Stimulated activated CD4-positive, alpha-beta T cell treated with anti-CD3 and anti-CD28 coated beads, Interleukin-15, amount 100 ng/mL, for 48 hours (primary cell): ENCODE measurements at places on chromosomes 1 and 21.

DNA sequence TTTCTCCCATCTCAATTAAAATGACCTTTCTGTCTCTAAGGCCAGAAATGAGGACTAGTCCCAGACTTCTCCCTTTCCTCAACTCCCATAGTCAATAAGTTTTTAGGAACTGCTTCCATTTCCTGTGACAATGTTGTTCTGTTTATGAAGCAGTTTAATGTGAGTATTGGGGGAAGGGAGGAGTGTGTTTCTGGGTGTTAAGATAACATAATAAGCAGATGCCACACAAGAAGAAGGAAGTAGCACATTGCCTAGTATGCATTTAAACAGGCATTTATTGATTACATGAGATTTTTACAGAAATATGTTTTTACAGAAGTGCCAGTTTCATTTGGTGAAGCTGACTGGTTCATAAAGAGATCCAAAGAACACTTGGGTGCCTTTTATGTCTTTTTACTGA lies 65.6 kb upstream of the TNR start:
- DNase-seq, result no peak

DNA sequence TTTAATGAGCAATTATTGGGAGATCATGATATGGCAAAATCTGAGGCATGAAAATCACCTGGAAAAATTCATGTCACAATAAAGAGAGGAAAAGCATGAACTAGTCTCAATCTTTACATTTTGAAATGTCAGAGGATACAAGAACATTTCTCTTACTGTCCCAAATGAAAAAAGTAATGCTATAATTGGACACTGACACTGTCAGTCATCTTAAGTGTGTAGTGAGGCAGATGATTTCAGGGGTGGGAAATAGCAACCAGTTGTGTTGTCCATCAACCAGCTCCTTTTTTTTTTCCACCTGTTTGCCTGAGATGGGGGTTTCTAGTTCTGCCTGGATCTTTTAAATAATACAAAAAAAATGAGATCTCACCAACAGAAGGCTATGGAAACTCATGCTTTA lies 646.2 kb downstream of the KCNT2 start:
- no peak for DNase-seq

GRCh38 chr1:248825136-248825535 lies 579 bp downstream of the SH3BP5L start:
- DNase-seq, result no peak

DNA sequence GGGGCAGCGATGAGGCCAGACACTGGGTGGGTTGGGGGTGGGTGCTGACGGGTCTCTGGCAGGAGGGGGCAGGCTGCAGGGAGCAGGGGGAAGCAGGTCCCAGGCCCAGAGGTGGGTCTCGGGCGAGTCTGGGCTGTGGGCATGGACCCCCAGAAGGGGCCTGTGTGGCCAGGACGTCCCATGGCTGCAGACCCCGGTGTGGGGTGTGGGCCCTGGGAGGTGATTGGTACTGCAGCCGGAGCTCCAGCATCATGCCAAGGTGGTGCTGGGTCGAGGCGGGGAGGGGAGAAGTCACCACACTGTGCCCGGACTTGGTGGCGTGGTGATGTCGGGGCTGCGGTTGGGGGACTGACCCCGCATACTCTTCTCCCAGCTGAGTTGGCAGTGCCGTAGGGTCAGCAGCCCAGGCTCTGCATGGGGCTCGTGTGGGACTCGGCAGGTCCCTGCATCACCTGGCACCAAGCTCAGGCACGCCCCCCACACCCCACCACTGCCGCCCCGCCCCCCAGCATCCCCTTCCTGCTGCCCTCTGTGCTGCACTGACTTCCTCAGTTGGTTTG lies 31.2 kb downstream of the PRKCZ start:
- DNase-seq, result no peak

DNA sequence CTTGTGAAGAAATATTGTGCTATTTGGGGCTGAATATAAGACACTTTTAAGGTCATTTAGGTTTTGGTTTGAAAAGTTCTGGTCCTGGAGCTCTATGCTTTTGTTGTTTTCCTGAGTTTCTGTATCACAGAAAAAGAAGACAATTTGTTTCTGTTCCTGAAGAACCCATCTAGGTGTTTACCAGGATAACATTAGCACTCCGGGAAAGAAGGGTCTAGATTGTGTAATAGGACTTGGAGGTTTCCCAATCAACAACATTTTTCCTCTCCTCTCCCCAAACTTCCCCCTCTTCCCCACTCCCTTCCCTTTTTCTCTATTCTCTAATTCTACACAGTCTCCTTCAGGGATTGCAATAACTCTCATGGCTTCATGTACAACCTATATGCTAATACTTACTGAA lies 78.7 kb downstream of the PTPRC start:
- DNase-seq, result no peak

GRCh38 chr1:226187380-226187779 lies 839 bp upstream of the ACBD3 start:
- no peak for DNase-seq

DNA sequence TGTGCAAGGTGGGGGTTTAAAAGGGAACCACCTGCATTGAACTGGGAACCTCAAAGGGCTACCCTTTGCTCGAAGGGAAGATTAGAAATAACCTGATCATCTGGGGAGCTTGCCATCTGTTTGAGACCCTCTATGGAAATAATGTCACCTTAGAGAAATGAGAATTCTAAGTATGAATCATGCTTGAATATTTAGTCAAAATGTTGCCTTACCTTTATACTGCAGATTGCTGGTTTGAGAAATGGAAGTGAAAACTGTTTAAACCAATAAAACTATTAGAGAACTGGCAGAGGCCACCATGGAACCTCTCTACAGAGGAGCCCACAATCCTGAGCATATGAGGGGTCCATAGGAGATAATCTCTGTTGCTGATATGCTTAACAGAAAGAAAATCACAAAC lies 131.2 kb upstream of the FAM78B start:
- no peak for DNase-seq

DNA sequence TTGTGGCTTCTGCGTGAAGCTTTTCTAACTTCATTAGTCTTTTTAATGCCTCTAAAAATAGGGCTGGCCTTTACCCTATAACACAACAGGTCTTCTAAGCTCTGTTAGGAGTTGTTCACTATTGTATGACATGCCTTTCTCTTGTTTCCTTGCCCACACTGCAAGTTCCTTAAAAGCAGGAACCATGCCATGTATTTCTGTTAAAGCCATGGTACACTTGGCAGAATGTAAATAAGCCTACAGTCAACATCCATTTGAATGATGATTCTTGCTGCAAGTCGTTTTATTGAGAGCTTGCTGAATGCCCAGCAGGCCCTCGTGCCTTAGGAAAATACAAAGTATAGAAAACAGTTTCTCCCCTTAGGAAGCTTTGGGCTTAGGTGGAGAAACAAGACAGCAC lies 214.6 kb downstream of the DUSP10 start:
- no peak for DNase-seq

- peak; percentile 67 for DNase-seq
These were observed at the start of gene MAN1C1 for GRCh38 chr1:25616095-25616986. TSS of gene MAN1C1 (plus strand) at chr1:25616791. CDS start at chr1:25617798, 1,007 bp downstream.
